Urinary bladder (tissue), 4 donors: ENCODE measurements at places on chromosomes 2 and 18. TPM values are rescaled to one million over a fixed set of nuclear protein-coding genes. Genes with fewer than 3 reads are reported as not detected.

SULT1C3 gene
- not detected for polyA plus RNA-seq

POTEJ gene
- polyA plus RNA-seq: not detected

SPP2 gene
- polyA plus RNA-seq: not detected

METTL5 gene
- polyA plus RNA-seq: 61.1 TPM

GALNT5 gene
- 0.34 TPM for polyA plus RNA-seq

NEU2 gene
- polyA plus RNA-seq: not detected

NCOA1 gene
- polyA plus RNA-seq: 24.4 TPM

ANO7 gene
- 1.2 TPM for polyA plus RNA-seq

CABLES1 gene
- polyA plus RNA-seq: 4.5 TPM

GCG gene
- polyA plus RNA-seq: not detected

ELOA2 gene
- polyA plus RNA-seq: not detected

CASP10 gene
- 3.4 TPM for polyA plus RNA-seq

HS6ST1 gene
- polyA plus RNA-seq: 40.0 TPM

DNA sequence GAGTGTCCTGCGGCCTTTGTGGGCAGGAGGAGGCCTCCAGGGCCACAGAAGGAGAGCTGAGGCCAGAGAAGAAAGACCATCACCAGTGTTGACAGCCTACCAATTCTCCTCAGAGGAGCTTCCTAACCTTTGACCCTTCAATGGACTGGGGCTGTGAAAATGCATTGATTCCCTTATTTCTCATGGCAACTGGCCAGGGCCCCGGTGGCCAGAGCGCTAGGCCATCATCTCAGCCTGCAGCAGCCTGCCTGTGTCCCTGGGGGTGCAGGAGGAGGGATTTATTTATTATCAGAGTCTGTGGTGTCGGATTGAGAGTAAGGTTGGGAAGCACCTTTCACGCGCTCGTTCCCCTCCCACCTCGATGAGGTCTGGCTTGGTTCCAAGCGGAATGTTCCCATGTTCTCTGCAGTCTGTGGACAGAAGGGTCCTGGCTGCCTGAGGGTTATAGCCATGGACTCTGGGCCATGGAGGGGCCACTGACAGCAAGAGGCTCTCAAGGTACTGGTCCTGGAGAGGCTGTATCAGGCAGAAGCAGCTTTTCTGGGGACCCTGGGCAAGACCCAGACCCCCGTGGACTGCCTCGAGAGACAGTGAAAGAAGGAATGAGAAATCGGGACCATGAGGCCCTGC, 53.8 kb downstream of the CYP27C1 start:
- no peak for DNase-seq

DNA sequence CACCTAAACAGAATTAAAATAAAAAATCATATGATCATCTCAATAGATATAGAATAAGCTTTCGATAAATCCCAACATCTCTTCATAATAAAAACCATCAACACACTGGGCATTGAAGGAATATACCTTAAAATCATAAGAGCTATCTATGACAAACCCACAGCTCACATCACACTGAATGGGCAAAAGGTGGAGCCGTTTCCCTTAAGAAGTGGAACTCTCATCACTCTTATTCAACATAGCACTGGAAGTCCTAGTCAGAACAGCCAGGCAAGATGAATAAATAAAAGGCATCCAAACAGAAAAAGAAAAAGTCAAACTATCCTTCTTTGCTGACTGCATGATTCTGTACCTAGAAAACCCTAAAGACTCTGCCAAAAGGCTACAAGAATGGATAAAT, 510.3 kb downstream of the ZNF804A start:
- no peak for DNase-seq

GRCh38 chr2:36476411-36476810, 120.8 kb downstream of the CRIM1 start:
- DNase-seq: no peak

- DNase-seq: no peak
These were observed 53.6 kb downstream of the PARD6G start for GRCh38 chr18:80193701-80194100.

DNA sequence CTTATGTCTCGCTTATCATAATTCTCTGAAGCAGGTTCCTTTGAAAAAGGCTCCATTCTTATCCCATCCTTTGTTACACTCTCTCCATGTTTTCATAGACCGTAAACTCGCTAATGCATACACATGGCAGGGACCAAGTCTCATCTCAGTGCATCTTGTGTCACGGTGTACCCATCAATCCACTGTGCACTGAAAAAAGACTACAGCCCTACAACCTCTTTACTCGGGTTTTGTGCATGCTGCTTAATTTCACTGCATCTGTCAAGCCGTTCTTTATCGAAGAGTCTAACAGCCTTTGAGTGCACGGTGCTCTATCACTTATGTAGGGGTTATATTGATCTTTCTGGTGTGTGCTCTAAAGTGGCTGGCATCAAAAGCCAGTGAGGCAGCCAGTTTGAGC, 302.9 kb upstream of the ERBB4 start:
- DNase-seq: no peak

- DNase-seq: no peak
These were observed 38.2 kb downstream of the SESTD1 start for GRCh38 chr2:179226203-179226960.

DNA sequence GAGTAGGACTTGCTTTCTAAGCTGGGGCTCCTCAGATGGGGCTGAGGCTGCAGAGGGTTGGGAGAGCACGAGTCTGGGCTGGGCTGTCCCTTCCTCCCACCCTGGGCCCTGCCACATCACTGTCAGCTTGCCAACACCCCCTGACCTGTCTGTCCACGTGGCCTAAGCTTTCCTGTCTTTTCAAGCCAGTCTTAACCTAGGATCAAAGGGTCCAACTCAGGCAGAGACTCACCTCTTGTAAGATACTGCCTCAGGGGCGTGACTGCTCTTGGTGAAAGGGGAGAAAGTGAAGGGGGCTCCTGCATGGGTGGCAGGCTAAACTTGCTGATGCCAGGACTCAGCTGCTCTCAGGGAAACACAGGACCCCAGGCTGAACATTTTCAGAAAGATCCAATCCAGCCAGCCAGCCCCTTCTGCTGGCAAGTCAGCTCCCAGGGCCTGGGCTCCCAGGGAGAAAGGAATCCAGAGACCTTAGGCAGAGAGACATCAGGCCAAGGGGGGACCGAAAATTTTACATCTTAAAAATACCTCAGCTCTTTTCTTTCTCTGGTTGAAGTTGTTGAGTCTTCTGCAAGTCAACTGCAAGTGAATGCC, 144.2 kb upstream of the ID2 start:
- DNase-seq: no peak

- DNase-seq: no peak
These were observed 271.2 kb upstream of the SETBP1 start for GRCh38 chr18:44409515-44409914.

DNA sequence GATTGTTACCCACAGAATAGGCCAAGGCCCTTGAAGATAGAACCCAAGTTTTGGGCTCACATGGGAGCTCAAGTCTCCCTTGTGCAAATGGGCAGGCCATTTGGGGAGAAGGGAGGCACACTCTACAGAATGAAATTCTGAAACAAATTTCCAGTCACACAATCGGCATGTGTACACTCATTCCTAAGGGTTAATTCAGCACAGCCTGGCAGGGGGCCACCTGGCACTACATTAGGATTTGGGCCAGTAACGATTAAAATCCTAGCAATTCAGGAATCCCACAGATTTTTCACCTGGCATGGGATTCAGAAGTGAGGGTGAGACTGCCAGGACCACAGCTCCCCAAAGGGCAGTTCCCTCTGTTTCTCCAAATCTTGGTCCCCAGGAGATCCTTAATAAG, 46.4 kb downstream of the BMP10 start:
- no peak for DNase-seq

DNA sequence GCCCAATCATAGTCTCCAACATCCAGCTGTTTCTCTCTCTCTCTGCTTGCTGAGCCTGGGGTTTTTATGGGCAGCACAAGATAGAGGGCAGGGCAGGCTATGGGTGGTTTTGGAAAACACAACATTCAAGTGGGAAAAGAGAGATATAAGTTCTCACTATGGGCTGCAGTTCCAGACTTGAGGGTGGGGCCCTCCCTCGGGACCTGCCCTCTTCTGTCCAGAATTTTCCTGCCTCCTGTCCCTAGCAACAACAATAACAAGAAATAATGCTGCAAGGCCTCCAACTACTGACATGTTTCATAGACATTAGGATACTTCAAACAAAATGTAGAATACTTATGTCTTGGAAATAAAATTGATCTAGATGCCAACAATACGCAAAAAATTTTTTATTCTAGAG, 107.8 kb downstream of the C18orf54 start:
- no peak for DNase-seq

DNA sequence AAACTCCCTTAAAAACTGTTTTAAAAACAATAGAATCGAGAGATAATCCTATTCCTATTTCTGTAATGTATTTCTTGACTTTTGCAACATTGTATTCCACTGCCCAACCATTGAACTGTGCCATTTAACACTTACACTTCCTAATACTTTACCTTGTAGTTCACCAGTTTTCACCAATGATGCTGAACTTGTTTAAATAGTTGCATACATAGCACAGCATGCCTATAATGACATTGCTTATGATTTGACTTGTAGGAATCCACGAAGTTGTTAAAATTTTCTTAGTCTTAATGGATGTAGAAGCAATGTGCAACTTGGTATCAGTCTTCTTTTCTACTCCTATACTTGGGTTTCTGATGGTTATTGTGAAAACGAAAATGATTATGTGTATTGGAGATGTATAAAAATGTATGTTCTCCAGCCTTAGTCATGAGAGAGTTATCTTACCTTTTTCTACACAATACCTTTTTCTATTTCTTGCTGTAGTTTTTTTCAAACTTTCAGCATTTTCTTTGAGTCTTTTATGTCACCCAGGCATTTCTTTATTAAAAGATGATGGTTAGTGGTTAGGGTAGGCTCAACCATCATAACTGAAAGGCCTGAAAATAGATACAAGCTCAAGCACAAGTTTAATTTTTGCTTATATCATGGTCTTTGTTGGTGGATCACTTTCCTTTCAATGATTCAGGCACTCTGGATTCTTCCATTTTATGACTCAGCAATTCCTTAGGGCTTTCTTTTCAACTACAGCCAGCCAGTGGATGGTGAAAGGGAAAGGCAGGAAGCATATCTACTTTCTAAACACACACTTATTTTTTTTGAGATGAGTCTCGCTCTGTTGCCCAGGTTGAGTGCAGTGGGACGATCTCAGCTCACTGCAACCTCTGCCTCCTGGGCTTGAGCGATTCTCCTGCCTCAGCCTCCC, 9.4 kb downstream of the GPD2 start:
- DNase-seq: no peak

- DNase-seq: no peak
These were observed 188.9 kb upstream of the TNP1 start for GRCh38 chr2:217048730-217049129.

DNA sequence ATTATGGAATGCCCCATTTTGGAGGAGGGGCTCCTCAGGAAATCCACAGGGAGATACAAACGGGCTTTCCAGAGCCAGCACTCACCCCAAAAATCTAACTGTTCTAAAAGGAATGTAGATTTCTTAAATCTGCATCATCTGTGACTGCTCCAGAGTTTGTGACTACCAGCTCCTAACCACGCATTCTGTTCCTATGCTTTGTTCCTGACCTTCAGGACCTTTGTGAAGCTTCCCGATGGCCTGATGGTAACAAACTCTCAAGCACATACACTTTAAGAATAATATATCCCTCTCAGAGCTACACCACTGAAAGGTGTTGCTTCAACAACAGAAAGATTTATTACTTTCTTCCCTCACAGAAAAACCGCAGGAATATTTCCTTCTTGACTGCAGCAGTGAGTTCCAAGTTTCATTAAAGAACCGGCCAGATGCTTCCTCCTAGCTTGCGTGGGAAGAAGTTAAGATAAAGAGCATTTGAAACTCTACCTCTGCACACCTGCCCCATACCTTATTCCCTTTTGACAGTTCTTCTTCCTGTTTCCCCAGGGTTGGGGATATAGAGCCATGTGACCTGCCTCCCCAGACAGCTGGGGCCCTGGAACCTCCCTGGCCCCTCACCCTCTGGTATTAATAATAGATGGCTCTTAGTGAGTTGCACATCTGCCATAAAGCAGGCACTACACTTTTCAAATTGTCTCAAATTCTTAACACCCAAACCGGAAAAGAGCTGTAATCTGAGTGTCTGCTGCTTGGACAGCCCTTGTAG, 40.2 kb upstream of the EML4 start:
- DNase-seq: no peak

GRCh38 chr2:234823877-234824376, 127.9 kb upstream of the SH3BP4 start:
- no peak for DNase-seq

GRCh38 chr2:160301420-160301819, 101.3 kb upstream of the ITGB6 start:
- no peak for DNase-seq

DNA sequence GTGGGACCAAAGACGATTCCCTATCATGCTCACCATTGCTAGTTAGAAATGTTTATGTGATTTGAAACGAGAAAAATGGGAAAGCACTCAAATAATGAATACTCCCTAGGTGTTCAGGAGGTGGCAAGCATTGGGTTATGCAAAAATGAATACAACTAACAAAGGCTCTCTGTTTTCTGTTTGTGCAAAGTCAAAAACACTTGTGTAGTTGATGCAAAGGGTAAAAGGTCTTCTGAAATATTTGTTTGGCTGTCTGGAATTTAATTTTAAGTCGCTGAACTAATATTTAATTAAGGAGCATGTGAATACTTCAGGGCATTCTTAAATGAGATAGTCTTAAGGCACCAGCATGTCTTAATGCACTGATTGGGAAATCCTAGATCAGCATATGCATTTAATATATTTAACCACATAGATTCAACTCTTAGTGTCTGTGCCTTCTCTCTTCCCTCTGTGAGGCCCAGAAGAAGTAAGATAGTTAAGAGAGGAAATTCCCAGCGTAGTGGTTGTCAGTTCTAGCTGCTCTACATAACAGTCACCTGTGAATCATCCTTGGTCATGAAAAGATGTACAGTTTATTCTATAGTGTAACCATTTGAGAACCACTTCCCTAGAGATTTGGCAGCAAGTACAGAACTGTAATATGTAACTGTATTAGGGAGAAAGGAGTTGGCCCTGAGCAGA, 111.9 kb downstream of the EPC2 start:
- no peak for DNase-seq

- DNase-seq: no peak
These were observed 942.5 kb upstream of the SLC39A10 start for GRCh38 chr2:194714541-194714940.

DNA sequence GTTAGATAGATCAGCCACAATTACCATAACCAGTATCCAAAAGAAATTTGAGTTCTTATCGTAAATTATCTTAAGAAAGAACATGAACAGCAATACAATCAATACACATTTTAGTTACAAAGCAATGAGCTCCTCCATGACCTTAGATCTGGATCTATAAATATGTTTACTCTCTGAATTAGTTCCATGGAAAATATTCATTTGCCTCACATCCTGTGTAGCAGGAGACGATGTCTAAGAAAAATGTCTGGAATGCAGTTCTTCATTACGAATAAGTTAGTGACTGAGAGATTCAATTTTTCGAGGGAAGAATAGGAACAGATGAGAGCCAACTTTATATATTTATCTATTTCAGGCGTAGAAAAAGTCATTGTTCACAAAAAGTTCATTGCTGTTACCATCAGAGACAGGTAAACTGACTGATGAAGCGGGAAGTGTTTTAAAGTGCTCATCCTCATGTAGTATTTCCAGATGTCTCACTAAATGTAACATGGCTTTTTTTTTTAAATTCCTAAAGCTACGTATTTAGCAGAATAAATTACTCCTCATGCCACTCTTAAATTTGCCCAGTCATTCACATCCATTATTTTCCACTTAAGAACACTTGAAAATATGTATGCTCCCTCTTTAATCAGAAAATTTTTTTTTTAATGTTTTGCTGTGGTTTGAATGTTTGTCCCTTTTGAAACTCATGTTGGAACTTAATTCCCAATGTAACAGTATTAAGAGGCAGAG, 106.5 kb upstream of the SCN1A start:
- DNase-seq: no peak

- no peak for DNase-seq
These were observed 351.9 kb downstream of the CDH2 start for GRCh38 chr18:27824841-27825681.

- no peak for DNase-seq
These were observed 92.4 kb upstream of the LCLAT1 start for GRCh38 chr2:30354621-30355020.
